ENCODE measurements at places on chromosomes 1 and 21. TPM values are rescaled to one million over a fixed set of nuclear protein-coding genes. Genes with fewer than 3 reads are reported as not detected.

The RAB42 gene
- polyA plus RNA-seq: 5.5 TPM

The PKN2 gene
- 11.2 TPM for polyA plus RNA-seq

The RHOU gene
- polyA plus RNA-seq: 0.44 TPM

The TNFRSF14 gene
- 0.19 TPM for polyA plus RNA-seq

The PTGFRN gene
- 22.4 TPM for polyA plus RNA-seq

The WDR3 gene
- 26.9 TPM for polyA plus RNA-seq

The SERPINC1 gene
- polyA plus RNA-seq: 0.08 TPM

The NSUN4 gene
- polyA plus RNA-seq: 14.7 TPM

The MYBPH gene
- not detected for polyA plus RNA-seq

The MEX3A gene
- 15.1 TPM for polyA plus RNA-seq

The OR2T3 gene
- not detected for polyA plus RNA-seq

The LCE3E gene
- not detected for polyA plus RNA-seq

The TEDDM1 gene
- not detected for polyA plus RNA-seq

The HOOK1 gene
- polyA plus RNA-seq: 0.35 TPM

The GABPB2 gene
- 3.9 TPM for polyA plus RNA-seq

The ASCL5 gene
- polyA plus RNA-seq: not detected

The TMEM50A gene
- 95.5 TPM for polyA plus RNA-seq

The PANK4 gene
- 15.1 TPM for polyA plus RNA-seq

The LMOD1 gene
- 2.7 TPM for polyA plus RNA-seq

The TRABD2B gene
- polyA plus RNA-seq: 0.03 TPM

Data from SK-N-SH (cell line).